ENCODE measurements at places on chromosomes 2 and 18.
A peak's percentile ranks its signal among the peaks of the same experiment; 100 is the strongest.

DNA sequence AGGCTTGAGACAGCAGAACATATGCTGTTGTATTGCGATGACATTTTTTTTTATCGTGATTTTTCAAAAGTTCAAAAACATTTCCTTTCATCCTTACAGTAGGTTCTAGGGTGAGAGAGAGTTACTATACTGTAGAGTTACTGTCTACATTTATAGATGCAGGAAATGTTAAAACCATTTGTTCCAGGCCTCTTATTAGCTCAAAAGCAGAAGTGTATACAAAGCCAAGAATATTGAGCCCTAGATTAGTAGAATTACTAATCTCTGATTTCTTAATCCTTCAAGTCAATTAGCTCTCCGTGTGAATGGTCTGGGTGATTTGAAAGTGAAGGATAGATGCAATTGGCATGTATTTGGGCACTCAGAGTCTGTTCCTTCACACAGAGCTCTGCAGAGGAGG, 73.1 kb downstream of the MAPRE2 start:
- no peak for DNase-seq

GRCh38 chr2:170212625-170213280, 34.8 kb downstream of the MYO3B start:
- no peak for DNase-seq

- DNase-seq, result no peak
Observed at GRCh38 chr2:75284345-75284744, 85.0 kb upstream of the TACR1 start.

DNA sequence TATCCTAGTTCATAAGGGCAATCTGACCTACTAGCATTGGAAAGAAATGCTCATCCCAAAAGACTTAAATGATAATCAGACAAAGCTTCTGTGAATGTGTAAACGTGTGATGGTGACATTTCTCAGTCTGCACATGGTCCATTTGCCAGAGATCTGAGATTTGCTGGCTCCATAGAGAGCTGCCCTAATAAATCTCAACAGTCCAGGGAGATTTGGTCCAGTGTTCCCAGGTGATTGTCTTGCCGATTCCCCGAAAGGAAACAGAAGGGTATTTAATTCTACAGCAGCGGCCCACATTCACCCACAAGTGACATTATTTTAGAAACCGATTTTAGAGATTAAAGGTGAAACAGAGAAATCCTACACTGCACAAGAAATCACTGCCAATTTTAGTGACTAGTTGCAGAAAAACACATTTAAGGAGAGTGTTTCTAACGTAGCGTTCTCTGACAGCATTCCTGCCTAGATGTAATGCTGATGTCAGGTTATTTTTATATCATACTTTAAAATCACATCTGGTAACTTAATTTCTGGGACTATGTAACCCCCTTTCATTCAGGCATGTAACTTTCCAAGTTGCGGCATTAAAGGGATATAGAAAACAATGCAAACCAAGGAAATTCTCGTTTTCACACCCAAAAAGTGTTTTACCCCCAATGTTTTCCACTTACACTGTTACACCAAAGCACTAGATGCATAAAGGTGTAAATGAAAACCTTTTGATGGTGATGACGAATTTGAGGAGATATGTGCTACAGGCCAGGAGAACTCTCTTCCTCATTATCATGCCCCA, 231.9 kb upstream of the FN1 start:
- DNase-seq, result no peak

GRCh38 chr2:83160571-83160970, 1298.5 kb downstream of the SUCLG1 start:
- DNase-seq, result no peak

GRCh38 chr2:179449010-179449409, 184.4 kb upstream of the SESTD1 start:
- no peak for DNase-seq

DNA sequence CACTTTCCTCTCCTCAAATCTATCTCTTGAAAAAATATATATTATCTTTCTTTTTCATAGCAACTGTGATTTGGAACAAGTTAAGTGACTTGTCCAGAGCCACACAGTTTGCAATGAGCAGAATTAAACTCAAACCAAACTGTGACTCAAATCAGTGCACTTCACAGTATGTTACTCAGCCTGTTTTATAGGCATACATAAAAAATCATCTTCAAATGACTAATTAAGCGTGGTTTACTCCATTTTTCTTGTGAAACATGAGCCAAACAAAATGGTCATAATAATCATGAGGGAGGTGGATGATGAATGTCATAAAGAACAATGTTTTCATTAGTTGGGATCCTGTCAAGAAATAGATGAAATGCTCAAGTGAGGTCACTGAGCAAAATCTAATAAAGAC, 6.1 kb upstream of the CCDC178 start:
- DNase-seq, result no peak

GRCh38 chr2:134718817-134719814, at the start of gene TMEM163:
TSS of gene TMEM163 (minus strand) at chr2:134719000.
- peak; percentile 24 for DNase-seq

GRCh38 chr2:46230115-46230571, 67.1 kb upstream of the EPAS1 start:
- DNase-seq, result peak; percentile 43

DNA sequence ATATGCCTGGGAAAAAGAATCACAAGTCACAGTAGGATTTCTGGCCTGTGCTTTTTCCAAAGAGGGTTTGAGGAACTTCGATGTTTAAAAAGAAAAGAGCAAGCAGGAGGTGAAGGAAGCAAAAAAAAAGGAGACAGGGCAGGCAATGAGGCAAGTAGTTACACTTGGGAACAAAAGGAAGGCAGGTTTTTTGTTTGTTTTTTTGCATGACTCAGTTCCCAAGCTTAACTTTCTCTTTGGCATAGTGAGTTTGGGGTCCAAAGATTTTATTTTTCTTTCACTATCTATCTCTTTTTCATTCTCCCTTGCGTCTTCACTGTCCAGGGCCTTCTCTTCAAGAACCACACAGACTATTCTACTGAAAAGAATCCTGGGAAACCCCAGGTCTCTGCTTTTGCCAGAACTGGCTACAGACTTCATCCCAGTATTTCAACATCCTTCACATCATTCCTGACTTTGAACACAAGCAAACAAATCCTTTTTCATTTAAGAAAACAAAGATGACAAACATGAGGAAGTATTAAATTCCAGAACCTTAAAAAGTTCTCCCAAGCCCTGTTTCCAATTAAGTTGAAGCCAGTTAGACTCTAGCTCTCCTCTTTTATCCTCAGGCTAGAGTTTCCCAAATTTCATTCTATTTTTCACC, 210.7 kb upstream of the RND3 start:
- no peak for DNase-seq

DNA sequence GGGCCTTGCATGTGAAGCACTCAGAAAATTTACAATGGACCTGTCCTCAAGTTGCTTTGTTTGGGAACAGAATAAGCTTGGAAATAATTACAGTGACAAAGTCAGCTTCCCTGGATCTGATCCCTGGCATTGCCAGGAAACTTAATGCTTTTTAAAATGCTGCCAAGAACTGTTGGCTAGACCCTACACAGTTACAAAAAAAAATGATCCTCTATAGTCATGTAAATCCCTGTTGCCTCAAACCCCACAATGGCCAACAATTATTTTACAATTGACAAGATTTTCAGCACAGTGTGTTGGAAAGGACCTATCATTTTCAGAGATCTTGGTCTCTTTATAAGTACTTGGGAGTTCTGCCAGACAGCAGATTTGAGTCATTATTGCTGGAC, 470.4 kb upstream of the ACVR2A start:
- DNase-seq, result no peak

- peak; percentile 20 for DNase-seq
Observed at GRCh38 chr2:460861-461260, 173.0 kb upstream of the ALKAL2 start.

GRCh38 chr2:68185541-68186164, 28.0 kb downstream of the PNO1 start:
- peak; percentile 72 for DNase-seq

GRCh38 chr2:19659024-19659792, 242.6 kb downstream of the TTC32 start:
- no peak for DNase-seq

DNA sequence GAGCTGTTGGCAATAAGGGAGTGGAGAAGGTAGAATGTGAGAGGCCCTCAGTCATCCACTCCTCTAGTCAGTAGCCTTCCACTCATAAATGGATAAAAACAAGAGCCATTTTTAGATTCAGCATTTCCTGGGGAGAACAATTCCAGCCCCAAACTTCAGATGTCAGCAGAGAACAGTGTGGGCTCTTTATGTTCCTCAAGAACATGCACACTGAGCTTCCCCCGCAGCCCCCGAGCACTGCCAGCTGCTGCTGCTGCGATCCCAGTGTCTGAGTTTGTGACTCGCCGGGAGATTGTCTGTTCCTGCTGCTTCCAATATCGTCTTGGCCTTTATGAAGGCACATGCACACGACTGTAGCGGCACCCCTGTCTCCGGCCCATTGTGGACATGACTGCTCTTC, 143.7 kb upstream of the CTNNA2 start:
- no peak for DNase-seq

GRCh38 chr2:8154936-8155335, 526.9 kb upstream of the ID2 start:
- peak; percentile 25 for DNase-seq

DNA sequence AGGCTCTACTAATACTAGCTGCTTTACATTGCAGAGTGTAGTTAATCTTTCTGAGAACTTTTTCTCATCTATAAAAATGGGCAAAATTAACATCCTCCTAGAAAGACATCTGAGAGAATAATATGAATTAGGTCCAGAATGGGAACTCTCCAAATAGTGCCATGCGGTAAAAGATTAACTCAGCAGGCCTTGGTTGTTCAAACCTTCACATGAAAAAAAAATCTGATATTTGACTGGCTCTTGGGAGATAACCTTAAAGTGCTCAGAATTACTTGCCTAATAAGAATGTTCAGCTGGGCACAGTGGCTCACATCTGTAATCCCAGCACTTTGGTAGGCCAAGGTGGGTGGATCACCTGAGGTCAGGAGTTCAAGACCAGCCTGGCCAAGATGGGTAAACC, 5.5 kb upstream of the CXXC1 start:
- DNase-seq, result no peak

DNA sequence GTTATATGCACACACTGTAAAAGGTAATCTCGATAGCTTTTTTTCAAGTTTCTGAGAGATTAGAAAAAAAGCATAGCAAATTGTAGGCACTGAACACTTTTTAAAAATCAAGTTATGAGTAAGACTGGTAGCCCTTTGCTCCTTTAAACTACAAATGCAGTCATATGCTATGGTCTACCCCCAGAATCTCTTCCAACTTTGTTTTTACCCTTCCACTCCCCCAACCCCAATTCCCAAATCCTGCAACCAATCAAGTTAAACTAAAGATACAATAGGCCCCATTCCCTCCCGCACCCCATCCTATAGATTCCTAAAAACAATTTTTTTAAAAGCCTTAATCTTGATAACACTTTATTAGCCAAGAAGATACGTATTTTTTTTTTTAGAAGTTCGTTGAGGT, 752 bp upstream of the BAZ2B start:
- no peak for DNase-seq

GRCh38 chr2:100286318-100286717, 36.0 kb downstream of the LONRF2 start:
- no peak for DNase-seq

DNA sequence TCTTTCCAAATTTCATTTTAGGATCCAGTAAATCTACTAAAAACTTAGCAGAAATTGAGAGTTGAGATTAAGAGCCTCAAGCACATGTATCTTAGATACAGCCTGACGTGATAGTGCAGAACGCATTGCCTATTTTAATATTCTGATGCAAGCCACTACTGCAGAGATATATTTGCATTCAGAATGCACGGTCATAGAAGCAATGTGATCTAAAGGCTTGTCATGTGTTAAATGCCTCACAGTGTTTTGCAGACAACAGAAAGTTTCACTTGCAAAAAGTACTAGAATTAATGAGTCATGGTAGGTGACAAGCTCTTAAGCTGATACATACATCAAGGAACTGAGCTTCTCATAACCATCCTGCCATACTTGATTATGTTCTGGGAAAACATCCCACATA, 886.7 kb upstream of the CHAC2 start:
- DNase-seq, result no peak

DNA sequence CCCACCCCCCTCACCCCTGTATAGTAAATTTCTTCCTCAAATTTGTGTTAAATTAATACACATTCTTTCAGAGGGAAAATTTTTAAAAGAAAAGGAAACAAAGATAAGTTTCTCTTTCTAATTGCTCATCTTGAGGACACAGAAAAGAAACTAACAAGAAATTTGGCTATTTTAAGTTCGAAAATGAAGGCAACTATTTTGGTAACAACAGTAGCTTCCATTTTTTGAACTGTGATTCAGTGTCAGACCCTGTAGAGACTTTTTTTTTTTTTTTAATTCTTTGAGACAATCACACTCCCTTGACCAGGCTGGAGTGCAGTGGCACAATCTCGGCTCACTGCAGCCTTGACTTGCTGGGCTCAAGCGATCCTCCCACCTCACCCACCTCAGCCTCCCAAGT, 194.9 kb downstream of the SS18 start:
- DNase-seq, result no peak

DNA sequence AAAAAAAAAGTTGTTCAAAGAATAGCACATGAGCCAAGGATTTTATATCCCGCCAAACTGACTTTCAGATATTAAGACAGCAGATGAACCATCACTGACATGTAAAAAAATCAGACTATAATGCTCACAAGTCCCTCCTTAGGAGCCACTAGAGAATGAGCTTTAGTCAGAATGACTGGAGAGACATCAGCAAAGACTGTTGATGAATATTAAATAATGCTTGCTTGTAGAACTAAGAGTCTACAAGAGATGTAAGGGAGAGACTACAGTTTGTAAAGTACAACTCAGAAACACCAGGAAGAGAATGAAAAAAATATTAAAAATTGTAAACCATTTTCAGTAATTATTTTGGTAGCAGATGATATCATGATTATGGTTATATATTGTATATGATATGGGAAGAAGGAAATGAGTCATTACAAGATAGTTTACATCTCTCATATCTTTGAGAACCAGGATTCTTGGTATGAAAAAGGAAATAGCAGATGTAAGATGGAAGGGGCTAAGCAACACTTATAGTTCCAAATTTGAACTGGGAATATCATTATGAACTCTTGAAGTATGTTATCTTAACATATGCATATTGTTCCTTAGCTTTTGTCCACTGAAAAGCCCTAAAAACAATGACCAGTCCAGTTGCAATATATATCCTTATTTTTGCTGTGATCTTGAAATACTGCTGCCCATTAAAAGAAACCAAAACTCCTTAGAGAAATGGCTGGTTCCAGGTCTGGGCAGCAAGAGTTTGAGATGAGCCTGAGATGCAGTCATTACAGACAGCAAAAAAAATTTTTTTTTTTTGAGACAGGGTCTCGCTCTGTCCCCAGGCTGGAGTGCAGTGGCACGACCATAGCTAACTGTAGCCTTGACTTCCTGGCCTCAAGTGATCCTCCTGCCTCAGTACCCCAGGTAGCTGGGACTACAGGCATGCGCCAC, 55.7 kb downstream of the PTPN2 start:
- DNase-seq, result no peak

- no peak for DNase-seq
Observed at GRCh38 chr2:215548714-215549113, 112.8 kb upstream of the FN1 start.

- DNase-seq, result no peak
Observed at GRCh38 chr2:240857039-240858008, 11.3 kb upstream of the AGXT start.

- DNase-seq, result no peak
Observed at GRCh38 chr2:6353669-6354068, 512.0 kb downstream of the CMPK2 start.
